ENCODE measurements at places on chromosomes 7 and 10. TPM values are rescaled to one million over a fixed set of nuclear protein-coding genes. Genes with fewer than 3 reads are reported as not detected.

- no peak for DNase-seq
Observed at GRCh38 chr7:82384779-82385178, 58.8 kb downstream of the CACNA2D1 start.

GRCh38 chr10:133393401-133394063 is 425 bp upstream of the MTG1 start:
- no peak for DNase-seq

Gene IGFBP3
- 224 TPM for total RNA-seq

Gene MYOF
- 75.6 TPM for total RNA-seq

GRCh38 chr10:49819234-49819958 is 57.3 kb upstream of the OGDHL start:
- DNase-seq = no peak

Gene PODXL
- total RNA-seq = 1.2 TPM

GRCh38 chr7:125746510-125746909 is 816.9 kb upstream of the POT1 start:
- no peak for DNase-seq

Gene GIMAP7
- not detected for total RNA-seq

GRCh38 chr10:76404531-76404930 is 973.1 kb downstream of the LRMDA start:
- no peak for DNase-seq

Gene OR2A1
- total RNA-seq = not detected

GRCh38 chr7:37825038-37825437 is 23.4 kb upstream of the NME8 start:
- DNase-seq = no peak

DNA sequence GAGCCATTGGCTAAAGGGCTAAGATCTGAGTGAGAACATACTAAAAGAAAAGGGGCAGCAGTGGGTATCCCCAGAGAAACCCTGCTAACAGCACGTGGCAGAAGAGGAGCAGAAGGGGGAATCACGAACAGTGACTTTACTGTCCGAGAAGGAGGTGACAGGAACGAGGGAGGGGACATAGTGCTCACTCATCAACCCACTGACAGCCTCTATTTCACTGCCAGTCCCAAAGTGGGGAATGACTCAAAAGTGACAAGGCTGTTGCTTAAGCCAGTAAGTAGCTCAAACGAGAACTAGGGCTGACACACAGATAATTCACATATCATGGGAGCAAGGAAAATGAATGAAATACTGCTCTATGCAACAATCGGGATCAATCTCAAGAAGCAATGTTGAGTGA is 92.7 kb downstream of the RSU1 start:
- no peak for DNase-seq

GRCh38 chr10:110388687-110389052 is 84.0 kb upstream of the SMNDC1 start:
- DNase-seq = no peak

DNA sequence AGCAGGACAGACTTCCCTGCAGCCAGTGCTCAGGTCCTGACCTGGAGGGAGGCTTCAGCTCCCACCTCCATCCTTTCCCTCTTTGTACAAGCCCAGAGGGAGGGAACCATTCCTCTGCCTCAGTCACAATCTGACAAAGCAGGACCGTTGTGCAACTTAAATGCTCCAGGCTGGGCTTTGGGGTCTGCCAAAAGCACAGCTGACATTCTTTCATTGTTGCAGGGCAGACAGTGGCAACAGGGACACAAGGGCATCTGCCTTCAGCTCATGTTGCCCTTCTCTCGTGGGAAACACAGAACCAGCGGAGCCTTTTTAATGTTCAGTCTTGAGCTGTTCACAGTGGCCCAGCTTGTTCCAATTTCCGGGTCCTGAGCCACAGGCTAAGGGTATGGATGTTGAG is 155.7 kb upstream of the TNS3 start:
- no peak for DNase-seq

Gene LGI1
- total RNA-seq = not detected

GRCh38 chr10:69449841-69450240 is 1.4 kb upstream of the TSPAN15 start:
- peak; percentile 79 for DNase-seq

DNA sequence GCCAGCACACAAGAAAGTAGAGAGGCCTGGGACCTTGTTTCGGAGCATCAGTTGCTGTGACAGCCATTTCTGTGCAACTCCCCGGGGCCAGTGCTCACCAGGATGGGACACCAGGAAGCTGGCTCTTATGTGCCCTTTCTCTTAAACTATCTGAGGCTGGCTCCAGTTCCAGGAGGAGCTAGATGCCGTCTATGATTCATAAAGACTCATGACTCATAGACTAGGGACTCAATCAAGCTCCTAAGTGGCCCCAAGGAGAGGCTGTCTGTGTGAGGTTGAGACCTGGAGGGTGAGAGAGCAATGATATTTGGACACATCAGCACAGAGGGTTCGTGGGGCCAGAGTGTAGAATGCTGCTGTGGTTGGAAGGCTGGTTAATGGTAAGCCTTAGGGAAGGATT is 580.1 kb downstream of the CCSER2 start:
- DNase-seq = no peak

Gene CD36
- total RNA-seq = not detected

- DNase-seq = no peak
Observed at GRCh38 chr7:157606140-157606539, 269.3 kb downstream of the DNAJB6 start.

DNA sequence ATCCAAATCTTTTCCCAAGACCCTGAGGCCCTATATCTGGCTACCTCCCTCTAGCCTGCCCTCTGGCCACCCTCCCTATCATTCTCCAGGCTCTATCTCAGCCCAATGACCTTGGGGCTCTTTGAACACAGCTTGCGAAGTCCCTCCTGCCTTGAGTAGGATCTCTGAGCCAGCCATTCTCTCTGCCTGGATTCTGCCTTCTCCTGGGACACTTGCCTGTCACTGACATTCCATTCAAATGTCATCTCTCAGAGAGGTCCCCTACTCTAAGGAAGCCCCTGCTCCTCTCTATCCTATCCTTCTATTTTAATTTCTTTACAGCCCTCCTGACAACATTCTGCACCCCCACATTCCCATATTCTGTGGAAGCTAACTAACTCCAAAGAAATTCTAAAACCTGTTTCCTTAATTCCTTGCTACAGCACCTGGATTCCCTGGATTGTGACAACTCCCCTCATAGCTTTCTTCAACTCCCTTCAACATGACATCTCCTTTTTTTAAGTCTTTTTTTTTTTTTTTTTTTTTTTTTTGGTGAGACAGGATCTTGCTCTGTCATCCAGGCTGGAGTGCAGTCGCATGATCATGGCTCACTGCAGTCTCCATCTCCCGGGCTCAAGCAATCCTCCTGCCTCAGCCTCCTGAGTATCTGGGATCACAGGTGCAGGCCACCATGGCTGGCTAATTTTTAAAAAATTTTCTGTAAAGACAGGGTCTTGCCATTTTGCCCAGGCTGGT is 81.0 kb upstream of the ASAH2 start:
- no peak for DNase-seq

Gene ACBD7
- total RNA-seq = 1.5 TPM

Data from MG63 (cell line).